Uterus (tissue), 4 donors: ENCODE measurements at places on chromosomes 7 and 10. TPM values are rescaled to one million over a fixed set of nuclear protein-coding genes. Genes with fewer than 3 reads are reported as not detected.
A peak's percentile ranks its signal among the peaks of the same experiment; 100 is the strongest.

- DNase-seq = no peak
- no peaks in the 10 kb centered on the region for H3K36me3 ChIP-seq
- H3K27ac ChIP-seq = no peak overlapping the region
- no peaks in the 10 kb centered on the region for H3K27me3 ChIP-seq
- no peak overlapping the region for H3K4me3 ChIP-seq
Observed at GRCh38 chr7:29430279-29430949, 133.2 kb upstream of the PRR15 start.

GRCh38 chr7:130353196-130353595 lies 8.6 kb downstream of the CPA5 start:
- no peaks in the 10 kb centered on the region for H3K36me3 ChIP-seq
- H3K27me3 ChIP-seq = no peaks in the 10 kb centered on the region
- H3K27ac ChIP-seq = peak overlapping the region; percentile 86
- no peak overlapping the region for H3K4me3 ChIP-seq
- peaks cover 20% of the 10 kb centered on the region for H3K4me1 ChIP-seq

- no peak overlapping the region for H3K4me3 ChIP-seq
- DNase-seq = no peak
- no peak overlapping the region for H3K27ac ChIP-seq
- H3K36me3 ChIP-seq = no peaks in the 10 kb centered on the region
- H3K27me3 ChIP-seq = no peaks in the 10 kb centered on the region
- no peaks in the 10 kb centered on the region for H3K4me1 ChIP-seq
Observed at GRCh38 chr10:59332581-59332980, 29.8 kb downstream of the FAM13C start.

TMEM273 gene
- 8.5 TPM for total RNA-seq

- no peak overlapping the region for H3K4me3 ChIP-seq
- no peaks in the 10 kb centered on the region for H3K27me3 ChIP-seq
- H3K27ac ChIP-seq = no peak overlapping the region
- H3K36me3 ChIP-seq = no peaks in the 10 kb centered on the region
- DNase-seq = no peak
Observed at GRCh38 chr7:112500619-112501018, 19.8 kb downstream of the LSMEM1 start.

ARHGAP22 gene
- 3.0 TPM for total RNA-seq

DNA sequence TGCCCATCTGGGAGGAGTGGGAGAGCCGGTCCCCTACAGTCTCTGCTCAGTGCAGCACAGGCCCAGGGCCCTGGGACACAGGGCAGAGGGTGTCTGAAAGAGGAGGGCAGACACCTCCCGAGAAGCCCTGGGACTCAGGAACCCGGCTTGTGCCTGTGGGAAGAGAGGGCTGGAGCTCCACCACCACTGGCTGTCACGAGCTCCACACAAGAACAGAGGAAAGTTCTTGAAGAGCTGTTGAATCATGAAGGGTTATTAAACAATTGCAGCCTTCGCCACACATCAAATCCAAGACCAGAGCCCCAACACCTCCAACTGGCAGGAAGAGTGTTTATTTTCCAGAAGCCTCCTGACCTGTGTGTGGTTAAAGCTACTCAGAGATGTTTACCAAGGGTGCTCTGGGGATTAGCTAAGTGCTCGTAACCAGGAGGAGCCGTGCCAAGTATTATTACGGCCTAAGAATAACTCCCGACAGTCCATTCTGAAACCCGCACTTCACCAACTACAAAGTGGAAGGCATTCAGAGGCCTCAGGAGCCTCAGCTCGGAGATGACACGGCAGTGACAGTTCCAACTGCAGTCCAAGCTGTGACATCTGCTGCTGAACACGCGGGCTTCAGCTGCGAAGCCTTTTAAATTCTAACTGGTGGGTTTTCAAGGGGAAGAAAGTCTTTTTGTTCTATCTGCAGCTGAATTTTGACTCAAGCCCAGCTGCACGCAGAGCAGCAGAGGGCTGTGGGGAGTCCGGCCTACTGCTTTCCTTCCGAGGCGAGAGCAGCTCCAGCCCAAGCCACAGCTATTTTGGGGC lies 75.1 kb downstream of the MAD1L1 start:
- H3K4me3 ChIP-seq = no peak overlapping the region
- H3K27me3 ChIP-seq = no peaks in the 10 kb centered on the region
- no peaks in the 10 kb centered on the region for H3K36me3 ChIP-seq
- DNase-seq = peak; percentile 64

DNA sequence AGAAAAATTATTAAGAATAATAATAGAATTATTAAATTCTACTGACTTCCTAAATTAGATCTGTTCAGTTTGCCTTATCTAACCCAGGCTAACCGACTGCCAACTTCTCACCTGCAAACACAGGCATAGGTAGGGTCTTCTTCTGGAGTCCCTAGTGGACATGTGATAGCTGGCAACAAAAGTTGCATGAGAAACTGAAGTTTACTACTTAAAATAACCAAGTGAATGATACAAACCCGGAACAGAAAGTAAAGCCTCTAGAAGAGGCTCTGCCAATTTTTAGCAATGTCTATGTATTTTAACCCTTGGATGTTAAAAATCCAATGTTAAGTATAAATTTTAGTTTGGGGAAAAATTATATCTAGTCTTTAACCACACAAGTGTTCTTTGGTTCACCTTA lies 37.6 kb downstream of the NDUFB2 start:
- H3K4me3 ChIP-seq = no peak overlapping the region
- no peaks in the 10 kb centered on the region for H3K36me3 ChIP-seq
- H3K27ac ChIP-seq = no peak overlapping the region

- H3K4me3 ChIP-seq = no peak overlapping the region
- H3K27ac ChIP-seq = no peak overlapping the region
- H3K27me3 ChIP-seq = no peaks in the 10 kb centered on the region
- DNase-seq = no peak
Observed at GRCh38 chr7:134031835-134032617, 95.1 kb upstream of the LRGUK start.

ZRANB1 gene
- total RNA-seq = 38.0 TPM

DNA sequence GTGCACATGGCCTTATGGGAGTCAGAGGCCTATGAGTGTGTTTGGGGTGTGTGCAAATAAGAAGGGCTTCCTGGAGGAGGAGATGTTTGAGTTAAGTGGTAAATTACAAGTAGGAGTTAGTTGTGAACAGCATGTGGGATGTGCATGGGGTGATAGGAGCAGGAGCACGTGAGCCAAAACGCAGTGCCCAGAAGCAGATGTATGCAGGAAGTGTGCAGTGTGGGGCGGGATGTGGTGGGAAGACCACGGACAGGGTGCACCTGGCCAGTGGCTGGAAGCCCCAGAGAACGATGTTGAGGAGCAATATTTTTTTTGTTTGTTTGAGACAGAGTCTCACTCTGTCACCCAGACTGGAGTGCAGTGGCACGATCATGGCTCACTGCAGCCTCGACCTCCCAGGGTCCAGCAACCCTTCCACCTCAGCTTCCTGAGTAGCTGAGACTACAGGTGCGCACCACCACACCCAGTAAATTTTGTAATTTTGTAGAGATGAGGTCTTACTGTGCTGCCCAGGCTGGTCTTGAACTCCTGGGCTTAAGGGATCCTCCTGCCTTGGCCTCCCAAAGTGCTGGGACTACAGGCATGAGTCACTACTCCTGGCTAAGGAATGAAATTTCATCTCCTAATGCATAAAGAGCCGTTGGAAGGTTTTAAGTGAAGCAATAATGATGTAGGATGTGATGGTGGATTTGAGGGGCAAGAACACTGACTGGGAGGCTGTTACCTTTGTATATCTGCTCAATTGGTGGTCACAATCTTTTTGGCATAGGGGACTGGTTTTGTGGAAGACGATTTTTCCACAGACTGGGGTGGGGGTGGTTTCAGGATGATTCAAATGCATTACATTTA lies 78.4 kb downstream of the LYZL2 start:
- no peak for DNase-seq

PKD1L1 gene
- total RNA-seq = 1.1 TPM

DNA sequence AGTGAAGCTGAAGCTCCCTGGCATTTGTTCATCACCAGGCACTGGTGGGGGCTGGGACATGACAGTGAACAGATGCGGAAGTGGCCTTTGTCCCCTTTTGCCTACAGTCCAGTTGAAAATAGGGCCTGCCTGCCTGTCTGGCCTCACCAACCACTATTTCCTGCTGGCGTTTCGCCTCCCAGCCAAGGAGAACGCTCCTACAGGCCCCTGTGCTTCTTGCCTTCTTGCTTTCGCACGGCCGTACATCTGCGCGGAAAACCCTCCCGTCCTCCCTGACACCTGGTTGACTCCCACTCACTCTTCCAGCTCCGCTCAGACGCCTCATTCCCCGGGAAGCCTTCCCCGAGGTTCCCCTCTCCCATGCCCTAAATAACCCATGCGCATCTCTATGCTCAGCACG lies 317.3 kb downstream of the PRPF18 start:
- DNase-seq = no peak
- no peaks in the 10 kb centered on the region for H3K36me3 ChIP-seq
- no peak overlapping the region for H3K4me3 ChIP-seq
- no peak overlapping the region for H3K27ac ChIP-seq

OR6B1 gene
- not detected for total RNA-seq

GRCh38 chr10:121615435-121615793 lies 17.2 kb upstream of the FGFR2 start:
- H3K27me3 ChIP-seq = no peaks in the 10 kb centered on the region
- peak overlapping the region; percentile 36 for H3K27ac ChIP-seq
- H3K36me3 ChIP-seq = no peaks in the 10 kb centered on the region

- no peak overlapping the region for H3K27ac ChIP-seq
- H3K4me1 ChIP-seq = no peaks in the 10 kb centered on the region
- H3K27me3 ChIP-seq = no peaks in the 10 kb centered on the region
- H3K4me3 ChIP-seq = no peak overlapping the region
- DNase-seq = no peak
Observed at GRCh38 chr10:52771534-52772445, 794 bp downstream of the MBL2 start.

DNA sequence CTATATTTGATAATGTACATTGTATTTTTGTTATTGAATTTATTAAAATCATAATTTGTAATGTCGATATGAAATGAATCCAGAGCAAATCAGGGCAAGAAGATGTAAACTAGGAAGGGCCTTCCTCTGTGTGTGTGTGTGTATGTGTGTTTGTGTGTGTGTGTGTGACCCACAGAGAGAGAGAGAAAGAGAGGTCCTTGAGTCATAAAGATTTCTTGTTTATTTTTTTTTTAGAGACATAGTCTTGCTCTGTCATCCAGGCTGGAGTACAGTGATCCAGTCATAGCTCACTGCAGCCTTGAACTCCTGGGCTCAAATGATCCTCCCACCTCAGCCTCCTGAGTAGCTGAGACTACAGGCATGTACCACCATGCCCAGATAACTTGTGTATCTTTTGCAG lies 50.7 kb downstream of the INPP5F start:
- H3K27ac ChIP-seq = no peak overlapping the region
- no peaks in the 10 kb centered on the region for H3K36me3 ChIP-seq
- H3K4me3 ChIP-seq = no peak overlapping the region
- no peaks in the 10 kb centered on the region for H3K4me1 ChIP-seq

ANKRD2 gene
- 0.48 TPM for total RNA-seq

ASAH2 gene
- 0.76 TPM for total RNA-seq

DNA sequence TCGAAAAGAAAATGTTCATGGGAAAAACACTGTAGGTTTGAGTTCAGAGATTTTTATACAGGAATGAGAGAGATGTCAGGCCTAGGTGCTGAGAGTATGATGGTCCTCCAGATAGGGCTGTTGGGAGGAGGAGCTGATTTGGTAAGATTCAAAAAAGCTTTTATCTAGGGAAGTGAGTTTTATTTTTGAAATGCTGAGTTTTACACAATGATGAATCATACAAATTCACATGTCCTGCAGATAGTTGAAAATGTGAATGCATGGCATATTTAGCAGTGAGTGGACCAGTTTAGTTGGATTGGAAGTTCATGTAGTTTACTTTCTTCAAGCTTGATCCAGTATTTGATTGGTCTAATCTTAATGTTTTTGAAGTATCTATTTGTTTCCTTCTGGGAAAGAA lies 154.8 kb downstream of the LRRC4 start:
- no peak overlapping the region for H3K27ac ChIP-seq
- no peak for DNase-seq

DNA sequence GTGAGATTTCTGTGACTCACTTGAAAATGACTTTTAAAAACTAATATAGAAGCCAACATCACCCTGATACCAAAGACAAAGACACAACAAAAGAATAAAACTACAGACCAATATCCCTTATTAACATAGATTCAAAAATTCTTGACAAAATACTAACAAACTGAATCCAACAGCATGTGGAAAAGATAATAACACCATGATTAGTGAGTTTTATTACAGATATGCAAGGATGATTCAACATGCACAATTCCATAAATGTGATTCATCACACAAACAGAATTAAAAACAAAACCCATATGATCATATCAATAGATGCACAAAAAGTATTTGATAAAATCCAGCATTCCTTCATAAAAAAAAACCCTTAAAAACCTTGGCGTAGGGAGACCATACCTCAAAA lies 6.5 kb downstream of the MGAM start:
- H3K27me3 ChIP-seq = no peaks in the 10 kb centered on the region
- no peak overlapping the region for H3K4me3 ChIP-seq
- no peaks in the 10 kb centered on the region for H3K36me3 ChIP-seq
- no peaks in the 10 kb centered on the region for H3K4me1 ChIP-seq

ACHE gene
- 6.7 TPM for total RNA-seq

DNA sequence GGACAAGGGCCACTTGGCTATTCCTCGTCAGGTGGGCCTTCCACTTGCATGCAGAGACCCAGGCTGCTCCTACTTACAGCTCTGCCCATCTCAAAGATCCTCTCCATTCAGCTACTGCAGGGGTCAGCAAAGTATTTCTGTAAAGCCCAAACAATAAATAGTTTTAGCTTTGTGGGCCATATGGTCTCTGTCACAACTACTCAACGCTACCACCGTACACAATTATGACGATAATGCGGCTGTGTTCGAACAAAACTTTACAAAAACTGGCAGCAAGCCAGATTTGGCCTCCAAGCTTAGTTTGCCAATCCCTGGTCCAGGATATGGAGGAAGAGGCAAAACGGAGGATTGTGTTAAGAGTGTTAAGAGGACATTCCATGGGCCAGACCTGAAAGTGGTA lies 12.8 kb downstream of the RAB11FIP2 start:
- no peak for DNase-seq
- H3K36me3 ChIP-seq = no peaks in the 10 kb centered on the region
- H3K4me3 ChIP-seq = no peak overlapping the region
- no peak overlapping the region for H3K27ac ChIP-seq
- no peaks in the 10 kb centered on the region for H3K4me1 ChIP-seq

DNA sequence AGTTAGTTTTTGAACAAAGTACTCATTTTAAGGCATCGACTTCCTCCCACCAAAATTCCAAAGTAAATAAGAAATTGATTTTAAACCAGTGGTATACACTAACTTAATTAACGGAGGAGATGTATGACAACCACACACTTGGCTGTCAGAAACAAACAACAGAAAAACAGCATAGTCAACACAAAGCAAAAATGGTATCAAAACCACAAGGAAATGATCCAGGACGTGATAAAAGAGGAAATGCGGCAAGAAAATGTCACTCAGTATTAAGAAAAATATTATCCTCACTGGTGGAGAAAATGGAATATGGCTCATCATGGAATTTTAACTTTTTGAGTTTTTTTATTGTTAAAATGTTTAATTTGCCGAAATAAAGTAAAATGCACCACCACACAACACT lies 17.5 kb downstream of the KIAA1549 start:
- no peak overlapping the region for H3K4me3 ChIP-seq
- no peaks in the 10 kb centered on the region for H3K27me3 ChIP-seq
- H3K4me1 ChIP-seq = no peaks in the 10 kb centered on the region

GRCh38 chr10:8048281-8049008 lies 6.0 kb upstream of the GATA3 start:
- H3K27ac ChIP-seq = no peak overlapping the region
- no peak for DNase-seq
- H3K4me1 ChIP-seq = peaks cover 26% of the 10 kb centered on the region
- no peaks in the 10 kb centered on the region for H3K36me3 ChIP-seq
- H3K4me3 ChIP-seq = no peak overlapping the region

NDUFA5 gene
- total RNA-seq = 27.2 TPM
